ENCODE measurements at places on chromosomes 13 and 19.

DNA sequence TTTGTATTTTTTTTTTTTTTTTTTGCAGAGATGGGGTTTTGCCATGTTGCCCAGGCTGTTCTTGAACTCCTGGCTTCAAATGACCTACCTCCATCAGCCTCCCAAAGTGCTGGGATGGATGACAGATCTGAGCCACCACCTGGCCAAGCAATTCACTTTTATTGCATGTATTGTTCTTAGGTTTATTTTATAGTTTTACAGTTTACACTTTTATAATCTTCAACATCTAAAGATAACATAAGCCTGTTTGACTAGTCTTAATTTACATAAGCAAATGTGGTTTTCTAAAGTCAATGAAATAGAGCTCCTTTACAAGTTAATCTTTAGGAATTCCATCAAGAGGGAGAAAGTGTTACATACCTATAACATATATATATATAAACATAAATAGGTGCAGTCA, 9.5 kb upstream of the MPV17L2 start:
- DNase-seq, result no peak

GRCh38 chr13:46578590-46578975, 25.6 kb downstream of the LRCH1 start:
- DNase-seq, result no peak

DNA sequence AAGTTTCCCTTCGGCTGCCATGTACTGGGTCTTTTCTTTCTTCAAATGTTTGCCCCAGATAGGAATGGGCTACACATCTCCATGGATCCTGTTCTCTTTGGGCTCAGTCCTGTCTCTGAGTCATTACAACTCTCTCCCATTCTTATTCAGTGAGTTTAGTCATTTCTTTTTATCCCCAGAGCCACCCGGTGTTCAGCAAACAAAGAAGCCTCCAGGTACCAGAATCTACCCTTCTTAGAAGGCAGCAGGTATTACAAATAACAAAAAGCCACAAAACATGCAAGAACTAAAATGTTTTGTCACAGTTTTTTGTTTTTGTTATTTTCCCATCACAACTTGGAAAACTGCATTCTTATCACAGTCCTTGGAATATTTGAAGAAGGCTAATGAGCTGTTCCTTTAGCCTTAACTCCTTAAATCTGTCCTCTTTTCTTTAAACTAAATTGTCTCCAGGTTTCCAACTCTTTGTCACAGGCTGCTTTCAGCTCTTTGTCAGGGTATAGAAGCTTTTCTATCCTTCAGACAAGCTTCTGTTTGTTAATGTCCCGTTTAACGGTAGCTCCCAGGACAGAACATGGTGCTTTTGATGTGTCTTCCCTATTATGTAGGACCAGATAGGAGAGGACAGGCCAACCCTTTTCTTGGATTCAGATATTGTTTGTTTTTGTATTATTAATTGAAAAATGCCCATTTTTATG, 215.5 kb upstream of the HTR2A start:
- DNase-seq, result no peak

DNA sequence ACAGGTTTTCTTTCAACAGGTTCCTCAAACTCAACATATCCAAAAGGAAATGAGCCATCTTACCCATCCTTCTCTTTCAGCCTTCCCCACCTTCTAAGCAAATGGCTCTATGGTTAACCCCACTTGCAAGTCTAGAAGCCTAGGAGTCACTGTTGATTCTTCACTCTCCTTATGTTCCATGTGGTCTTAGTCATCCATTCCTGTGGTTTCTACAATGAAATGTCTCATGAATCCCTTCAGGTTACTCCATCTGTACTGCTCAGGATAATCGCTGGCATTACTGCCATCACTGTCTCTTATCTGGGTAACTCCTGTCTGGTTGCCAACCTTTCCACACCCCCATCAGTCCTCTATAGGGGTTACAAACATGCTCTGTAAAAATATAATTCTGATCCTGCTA, 381.3 kb downstream of the ENOX1 start:
- DNase-seq, result no peak

DNA sequence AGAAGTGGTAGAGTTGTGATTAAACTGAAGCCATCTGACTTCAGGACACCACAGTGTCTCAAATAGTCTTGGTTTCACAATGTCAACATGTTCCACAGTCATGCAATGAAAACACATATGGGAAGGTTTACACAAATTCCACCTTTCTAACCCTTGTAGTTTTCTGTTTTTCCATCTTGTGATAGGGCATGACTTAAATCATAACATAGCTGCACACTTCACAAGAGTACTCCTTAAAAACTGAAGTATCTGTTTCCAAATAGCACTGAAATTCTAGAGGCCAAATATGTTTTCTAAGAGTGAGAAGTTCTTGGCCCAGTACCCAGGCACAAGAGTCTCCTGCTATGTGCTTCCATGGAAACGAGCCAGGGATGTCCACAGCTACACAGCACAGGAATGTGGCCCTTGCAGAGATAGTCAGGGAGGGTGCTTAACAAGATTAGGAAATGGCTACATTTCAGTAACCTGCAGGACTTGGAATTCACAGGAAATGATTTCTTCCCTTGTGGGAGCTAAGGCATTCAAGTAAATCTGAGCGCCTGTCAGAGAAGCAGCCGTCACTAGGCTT, 269.1 kb downstream of the NDFIP2 start:
- DNase-seq, result no peak

- no peak for DNase-seq
Observed at GRCh38 chr13:36807616-36808015, 11.4 kb upstream of the RFXAP start.

DNA sequence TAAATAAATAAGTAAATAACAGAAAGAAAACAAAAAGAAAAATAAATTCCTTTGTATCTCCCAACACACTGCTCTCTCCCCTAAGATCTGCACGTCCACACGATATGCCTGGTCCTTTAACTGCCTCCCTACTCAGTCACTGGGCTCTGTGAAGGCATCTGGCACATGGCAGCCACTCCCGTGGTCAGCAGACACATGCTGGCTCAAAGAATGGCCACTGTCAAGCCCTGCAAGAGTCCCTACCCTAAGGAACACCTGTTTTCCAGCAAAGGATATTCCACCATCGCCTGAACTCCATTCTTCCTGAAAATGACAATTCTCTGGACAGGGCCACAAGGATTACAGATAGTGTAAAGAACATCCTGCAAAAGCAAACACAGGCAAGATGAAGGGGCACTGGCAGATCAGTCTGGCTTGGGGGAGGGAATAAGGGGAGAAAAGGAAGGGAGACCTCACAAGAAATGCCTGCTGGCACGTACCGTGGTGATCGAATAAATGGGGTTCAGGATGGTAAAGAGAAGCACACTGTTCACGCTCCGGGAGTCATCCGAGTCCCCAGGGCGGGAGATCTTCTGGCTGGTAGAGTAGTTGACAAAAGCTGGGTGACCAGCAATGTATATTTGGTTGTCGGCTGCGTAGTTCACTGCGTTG, 4.3 kb downstream of the HNRNPL start:
- no peak for DNase-seq

DNA sequence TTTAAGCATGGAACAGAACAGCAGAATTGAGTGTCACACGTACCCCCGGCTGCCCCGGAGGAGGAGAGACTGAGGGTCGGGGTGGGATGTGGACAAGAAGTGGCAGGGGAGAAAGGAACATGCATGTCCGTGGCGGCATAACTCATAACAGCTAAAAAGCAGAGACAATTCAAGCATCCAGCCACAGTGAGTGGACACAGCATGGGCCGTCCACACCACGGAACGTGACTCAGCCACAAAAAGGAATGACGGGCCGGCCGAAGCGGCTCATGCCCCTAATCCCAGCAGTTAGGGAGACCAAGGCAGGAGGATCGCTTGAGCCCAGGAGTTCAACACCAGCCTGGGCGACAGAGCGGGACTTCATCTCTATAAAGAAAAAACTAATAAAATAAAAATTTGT, 7.6 kb downstream of the DOHH start:
- DNase-seq, result no peak

DNA sequence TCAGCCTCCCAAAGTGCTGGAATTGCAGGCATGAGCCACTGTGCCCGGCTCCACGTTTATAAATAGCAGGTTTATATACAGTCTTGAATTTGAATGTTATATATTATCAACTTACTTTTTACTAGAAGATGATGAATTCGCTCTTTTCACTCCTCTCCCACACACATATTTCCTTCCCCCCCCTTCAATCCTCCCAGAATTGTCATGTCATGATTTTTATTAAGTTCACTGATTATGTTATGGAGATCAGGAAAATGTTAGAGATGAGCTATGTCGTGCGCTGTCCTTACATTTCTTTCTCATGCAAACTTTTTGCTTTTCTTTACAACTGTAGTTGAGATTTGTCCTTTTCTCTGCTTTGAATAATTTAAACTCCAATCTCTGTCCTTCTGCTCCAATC, 17.8 kb upstream of the GRAMD1A start:
- DNase-seq, result no peak

DNA sequence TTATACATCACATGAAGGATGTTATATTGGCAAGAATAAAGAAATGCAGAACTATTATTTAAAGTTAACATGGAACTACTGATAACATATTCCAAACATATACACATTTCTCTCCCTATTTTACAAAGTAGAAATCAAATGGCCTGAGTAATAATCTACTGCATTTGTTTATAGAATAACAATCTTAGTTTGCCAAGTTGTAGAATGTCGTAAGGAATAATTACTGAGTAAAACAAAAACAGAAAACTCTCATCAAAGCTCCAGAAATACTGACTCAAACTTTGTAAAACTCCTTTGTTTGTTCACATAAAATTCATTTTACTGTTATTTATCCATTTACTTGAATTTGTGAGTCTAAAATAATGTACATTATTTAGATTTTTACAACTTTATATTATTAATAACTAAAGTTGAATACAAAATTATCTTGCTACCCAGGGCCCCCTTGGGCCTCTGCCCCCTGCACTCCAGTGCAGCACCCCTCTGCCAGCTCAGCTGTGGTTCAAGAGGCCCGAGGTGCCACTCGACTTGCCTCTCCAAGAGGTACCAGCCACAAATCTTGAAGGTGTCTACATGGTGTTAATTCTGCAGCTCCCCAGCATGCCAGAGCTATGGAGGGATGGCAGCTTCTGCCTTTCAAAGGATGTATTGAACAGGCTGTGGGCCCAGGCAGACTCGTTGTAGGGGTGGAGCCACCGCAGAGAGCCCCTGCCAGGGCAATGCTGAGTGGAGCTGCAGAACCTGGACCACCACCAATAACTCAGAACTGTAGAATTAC, 2819.7 kb downstream of the PCDH9 start:
- no peak for DNase-seq

- peak; percentile 57 for DNase-seq
Observed at GRCh38 chr19:50191216-50191615, 12.2 kb upstream of the MYH14 start.

- no peak for DNase-seq
Observed at GRCh38 chr19:46537136-46538097, 41.8 kb upstream of the PNMA8B start.

GRCh38 chr13:23861310-23861709, 27.9 kb downstream of the MIPEP start:
- no peak for DNase-seq

DNA sequence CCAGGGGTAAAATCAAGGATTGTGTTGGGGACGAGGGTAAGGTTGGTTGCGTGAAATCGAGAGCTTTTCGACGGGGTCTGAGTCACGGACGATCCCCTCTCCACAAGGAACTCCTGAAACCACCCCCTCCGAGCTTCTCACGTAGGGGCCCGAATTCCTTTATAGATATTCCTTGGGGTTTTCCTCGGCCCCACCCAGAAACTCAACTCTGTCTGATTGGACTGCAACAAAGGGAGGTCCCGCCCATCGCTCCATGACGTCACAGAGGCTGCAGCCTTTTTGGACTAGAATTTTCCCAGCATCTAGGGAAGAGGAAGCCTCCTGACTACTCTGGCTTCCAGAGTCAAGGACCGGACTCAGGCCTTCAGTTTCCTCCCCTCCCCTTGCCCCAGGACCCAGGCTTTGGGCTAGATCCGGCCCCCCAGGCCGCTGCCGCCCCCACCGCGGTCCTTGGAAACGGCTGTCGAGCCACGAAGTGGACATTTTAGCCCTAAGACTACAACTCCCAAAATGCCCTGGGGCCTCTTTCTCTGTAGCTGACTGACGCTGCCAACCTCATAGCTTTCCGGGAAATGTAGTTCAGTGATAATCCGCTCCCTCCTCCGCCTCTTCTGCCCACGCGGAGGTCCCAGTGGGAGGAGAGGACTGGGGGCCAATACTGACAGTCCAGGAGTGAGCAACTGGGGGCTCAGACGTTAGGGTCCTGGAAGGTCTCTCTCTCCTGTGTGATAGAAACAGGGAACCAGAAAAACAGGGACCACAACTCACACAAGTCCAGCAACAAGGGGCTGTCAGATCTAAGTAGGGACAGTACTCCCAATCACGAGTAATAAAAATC, at the start of gene IZUMO1:
TSS of gene IZUMO1 (minus strand) at position 172 of the 838 bp plus-strand sequence. CDS start 1,050 bp downstream, outside the sequence.
- no peak for DNase-seq

- DNase-seq, result no peak
Observed at GRCh38 chr19:1264801-1265614, 4.1 kb upstream of the CIRBP start.

DNA sequence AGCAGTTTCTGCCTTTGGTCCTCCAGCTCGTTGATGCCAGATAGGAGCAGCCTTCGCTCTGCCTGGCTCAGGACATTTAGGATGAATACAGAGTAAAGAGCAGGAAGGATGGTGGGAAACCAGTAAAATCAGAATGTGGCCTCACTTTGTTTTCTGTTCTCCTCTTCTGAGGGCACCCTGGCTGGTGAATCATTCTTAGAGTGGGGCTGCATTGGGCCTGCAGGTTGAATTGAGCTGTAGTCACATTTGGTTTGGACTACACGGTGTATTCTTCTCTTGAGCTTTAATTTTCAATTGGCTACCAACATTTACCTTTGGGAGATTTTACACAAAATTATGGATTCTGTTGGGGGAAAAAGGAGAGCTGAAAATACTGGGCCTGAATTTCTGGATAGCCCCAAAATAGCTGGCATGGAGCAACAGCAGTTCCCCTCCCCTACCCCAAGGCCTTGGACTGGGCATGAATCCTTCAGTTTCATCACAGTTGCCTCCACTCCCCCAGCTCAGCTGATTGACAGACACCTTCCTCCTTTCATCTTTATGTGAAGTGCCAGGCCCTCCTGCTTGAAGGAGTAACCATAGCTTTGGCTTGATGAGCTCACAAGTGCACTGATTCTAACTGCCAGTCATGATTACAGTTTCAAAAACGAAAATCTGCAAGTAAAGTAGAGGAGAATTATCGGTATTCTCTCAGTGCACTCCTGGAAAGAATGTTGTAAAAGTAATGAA, 24.3 kb downstream of the ERCC5 start:
- no peak for DNase-seq

- DNase-seq, result peak; percentile 32
Observed at GRCh38 chr13:30421093-30422053, 920 bp upstream of the UBE2L5 start.

GRCh38 chr19:2983351-2984214, 6.2 kb downstream of the TLE6 start:
- no peak for DNase-seq

All from NCI-H2171 (cell line).